ENCODE measurements at places on chromosomes 5 and 9.

DNA sequence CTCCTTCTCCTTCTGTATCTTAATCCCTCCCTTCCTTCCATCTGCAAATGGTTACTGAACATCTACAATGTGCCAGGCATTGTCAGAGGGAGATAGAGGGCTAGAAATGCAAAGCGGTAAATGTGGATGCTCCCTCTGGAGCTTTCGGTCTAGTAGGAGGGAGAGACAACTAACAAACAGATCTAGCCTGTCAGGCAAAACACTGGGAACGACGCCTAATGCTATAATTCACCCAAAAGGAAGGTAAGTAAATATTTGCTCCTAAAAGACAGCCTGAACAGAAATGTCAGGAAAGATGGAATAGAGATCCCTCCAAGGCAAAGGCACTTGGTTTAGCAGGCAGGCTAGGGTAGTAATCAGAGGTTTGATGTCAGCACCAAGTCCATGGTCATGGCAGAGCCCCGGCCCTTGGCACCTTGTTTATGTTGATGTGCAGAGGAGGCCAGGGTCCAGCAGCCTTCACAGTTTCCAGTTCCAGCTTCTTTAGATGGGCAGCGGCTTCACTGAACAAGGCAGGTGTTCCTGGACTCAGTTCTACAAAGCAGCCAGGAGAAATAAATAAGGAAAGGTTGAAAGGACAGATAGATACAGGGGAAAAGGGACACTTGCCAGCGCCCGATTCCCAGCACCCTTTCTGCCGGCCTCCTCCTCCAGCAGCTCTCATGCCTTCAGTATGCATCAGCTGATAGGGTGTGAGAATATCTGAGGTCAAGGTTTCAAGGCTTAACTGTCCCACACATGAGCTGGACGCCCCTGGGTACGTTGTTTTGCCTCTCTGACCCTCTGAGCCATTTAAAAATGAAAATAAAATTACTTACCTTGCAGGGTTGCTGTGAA, 46.5 kb upstream of the FRRS1L start:
- DNase-seq: no peak

GRCh38 chr5:155027993-155028629, 14.6 kb downstream of the KIF4B start:
- no peak for DNase-seq

DNA sequence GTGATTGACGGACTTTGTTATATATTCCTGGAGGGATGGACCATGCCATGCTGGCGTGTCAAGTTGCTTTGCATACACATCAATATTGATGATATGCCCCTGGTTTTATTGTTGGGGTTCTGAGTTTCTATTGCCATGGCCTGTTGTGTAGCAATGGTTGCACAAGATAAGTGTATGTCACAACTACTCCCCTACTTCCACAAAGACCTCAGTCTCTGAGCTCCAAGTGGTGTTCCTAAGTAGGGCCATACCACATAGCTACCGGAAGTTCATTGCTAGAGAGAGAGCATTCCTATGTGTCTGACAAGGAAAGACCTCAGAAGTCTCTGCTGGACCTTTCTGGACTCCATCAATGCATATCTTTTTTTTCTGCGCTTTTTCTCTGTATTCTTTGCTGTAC, 19.8 kb downstream of the TXNDC8 start:
- no peak for DNase-seq

DNA sequence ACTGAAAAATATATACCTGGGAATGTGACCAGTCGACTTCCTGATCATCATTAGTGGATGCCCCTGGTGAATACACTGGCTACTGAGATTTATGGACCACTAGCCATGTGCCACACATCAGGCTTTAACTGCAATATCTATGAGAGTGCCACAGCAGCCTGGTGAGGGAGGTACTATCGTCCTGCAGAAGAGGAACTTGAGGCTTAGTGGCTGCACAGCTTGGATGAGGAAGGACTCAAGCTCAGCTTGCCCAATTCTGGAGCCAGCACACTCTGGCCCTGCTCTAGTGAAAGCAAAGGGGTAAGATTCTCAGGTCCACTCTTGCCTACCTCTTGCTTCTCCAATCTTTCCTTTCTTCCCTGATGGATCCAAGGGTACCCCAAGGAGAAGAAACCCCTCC, 129.3 kb downstream of the ENTREP1 start:
- no peak for DNase-seq

- DNase-seq: no peak
Measured at GRCh38 chr5:173851595-173852243, 36.4 kb upstream of the CPEB4 start.

- DNase-seq: no peak
Measured at GRCh38 chr5:133041910-133042309, 9.9 kb upstream of the HSPA4 start.

DNA sequence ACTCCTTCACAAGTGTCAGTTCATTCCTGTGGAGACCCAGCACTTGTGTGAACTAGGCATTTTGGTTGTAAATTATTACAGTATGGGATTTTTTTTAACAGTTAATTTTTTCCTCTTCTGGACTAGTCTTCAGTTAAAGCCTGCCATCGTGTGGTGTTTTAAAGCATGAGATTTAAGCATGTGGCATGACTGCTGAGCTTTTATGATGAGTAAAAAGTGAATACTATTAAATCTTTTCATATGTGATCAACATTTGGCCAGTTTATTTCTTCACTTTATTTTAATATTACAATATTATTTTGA, 25.0 kb downstream of the LMNB1 start:
- no peak for DNase-seq

DNA sequence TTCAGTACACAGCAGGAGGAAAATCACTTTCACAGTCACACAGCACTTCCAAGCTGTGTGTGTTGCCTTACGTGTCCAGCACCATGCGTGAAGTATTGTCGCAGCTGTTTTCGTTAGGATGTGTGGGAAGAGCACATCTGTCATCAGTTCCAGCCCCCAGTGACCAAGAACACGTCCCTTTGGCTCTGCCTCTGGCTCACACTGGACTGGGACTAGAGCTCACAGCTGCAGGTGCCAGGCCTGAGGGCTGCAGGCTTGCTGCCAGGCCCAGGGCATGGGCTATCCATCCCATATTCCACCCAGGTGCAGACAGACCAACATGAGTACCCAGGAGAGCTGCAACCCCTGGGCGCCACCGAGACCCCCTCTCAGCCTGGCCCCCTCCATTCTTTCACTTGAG, 60.5 kb upstream of the ANKRD33B start:
- no peak for DNase-seq

GRCh38 chr5:112951124-112951702, 25.4 kb upstream of the DCP2 start:
- DNase-seq: no peak

GRCh38 chr5:69416699-69417098, 1.8 kb downstream of the MARVELD2 start:
- DNase-seq: no peak

DNA sequence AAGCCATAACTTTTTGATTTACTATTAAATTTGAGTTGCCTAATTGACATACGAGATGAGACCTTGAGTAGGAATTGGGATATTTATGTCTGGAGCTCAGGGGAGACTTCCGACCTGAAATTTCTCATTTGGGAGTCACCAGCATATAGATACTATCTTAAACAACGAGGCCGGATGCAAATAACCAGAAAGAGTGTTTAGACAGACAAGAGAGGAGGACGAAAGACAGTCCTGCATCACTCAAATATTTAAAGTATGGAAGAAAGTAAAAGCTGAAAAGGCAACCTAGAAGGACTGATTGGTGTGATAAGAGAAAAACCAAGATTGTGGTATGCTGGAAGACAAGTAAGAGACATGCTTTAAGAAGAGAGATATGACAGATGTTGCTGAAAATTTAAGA, 675.0 kb upstream of the NUDT12 start:
- DNase-seq: no peak

- no peak for DNase-seq
Measured at GRCh38 chr9:28289746-28290145, 716.5 kb upstream of the C9orf72 start.

DNA sequence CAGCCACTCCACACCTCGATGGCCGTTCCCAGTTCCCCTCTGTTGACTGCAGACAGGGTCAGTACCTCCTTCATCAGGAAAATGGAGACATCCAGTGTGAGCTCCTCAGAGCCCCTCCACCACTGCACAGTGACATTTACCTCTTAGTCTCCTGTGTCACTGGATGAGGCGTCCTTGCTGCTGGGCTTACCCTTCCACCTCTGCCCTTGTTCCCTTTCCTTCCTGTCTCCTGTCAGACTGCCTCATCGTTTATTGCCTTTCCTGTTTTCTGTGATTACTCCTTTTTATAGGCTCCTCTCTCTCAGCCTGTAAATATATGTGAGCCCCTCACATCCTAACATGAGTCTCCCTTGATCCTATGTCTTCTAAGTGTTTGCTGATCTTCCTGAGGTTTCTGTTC, 23.2 kb upstream of the SPTAN1 start:
- no peak for DNase-seq

DNA sequence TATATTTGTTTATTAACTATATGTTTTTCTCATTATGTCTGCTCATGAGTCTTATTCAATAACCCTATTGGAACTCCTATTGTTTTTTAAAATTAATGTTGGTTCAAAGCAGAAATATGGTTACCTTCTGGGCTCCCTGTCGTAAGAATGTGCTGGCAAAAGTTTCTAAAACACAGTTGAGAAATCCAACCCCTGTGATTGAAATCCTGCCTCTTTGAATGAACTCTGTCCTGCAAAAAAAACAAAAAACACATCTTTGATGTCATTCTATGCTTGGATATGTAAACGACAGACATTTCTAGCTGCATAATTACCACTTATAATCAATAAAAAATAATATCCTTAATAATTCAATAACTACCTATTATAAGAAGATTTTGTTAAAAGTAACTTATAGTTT, 38.8 kb downstream of the PRELID2 start:
- DNase-seq: no peak

- no peak for DNase-seq
Measured at GRCh38 chr9:123656565-123656964, 273.4 kb downstream of the DENND1A start.

DNA sequence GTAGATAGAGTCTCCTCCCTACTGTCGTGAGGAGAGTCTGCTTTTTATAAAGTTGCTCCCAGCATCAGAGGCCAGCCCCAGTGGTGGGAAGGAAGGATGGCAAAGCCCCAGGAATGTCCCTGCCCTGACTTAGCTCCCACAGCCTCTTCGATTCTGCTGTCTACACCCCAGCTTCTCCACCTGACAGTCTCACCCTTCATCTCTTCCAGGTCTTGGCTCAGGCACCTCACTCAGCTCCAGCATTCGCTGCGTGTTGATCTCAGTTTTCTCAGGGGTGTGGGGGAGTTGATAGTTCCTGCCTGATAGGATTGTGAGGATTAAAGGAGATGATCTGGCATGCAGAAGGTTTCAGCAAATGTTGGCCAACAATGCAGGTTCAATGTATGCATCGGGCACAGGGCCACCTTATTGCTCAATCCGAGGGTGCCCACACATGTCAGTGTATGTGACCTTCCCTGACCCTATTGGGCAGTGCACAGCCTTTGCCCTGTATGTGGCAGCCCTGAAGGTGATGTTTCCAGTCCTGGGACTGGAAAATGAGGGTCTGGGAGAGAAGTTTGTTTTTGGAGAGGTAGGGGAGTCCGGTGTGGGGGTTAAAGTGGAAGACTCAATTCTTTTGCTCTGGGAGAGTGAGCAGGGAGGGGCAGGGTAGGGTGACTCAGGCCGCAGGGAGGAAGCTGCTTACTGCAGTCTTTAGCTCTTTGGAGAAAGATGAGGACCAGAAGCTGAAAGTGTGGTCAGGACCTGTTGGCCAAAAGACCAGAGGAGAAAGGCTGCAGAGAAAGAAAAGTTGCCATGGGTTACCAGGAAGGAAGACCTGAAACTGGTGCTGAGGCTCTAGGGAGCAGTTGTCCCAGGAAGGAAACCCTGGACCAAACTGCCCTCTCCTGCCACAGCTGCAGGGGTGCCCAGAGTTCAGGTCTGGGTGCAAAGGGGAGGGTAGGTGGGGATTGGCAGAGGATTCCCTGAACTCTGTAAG, 153.2 kb downstream of the MACROH2A1 start:
- no peak for DNase-seq

DNA sequence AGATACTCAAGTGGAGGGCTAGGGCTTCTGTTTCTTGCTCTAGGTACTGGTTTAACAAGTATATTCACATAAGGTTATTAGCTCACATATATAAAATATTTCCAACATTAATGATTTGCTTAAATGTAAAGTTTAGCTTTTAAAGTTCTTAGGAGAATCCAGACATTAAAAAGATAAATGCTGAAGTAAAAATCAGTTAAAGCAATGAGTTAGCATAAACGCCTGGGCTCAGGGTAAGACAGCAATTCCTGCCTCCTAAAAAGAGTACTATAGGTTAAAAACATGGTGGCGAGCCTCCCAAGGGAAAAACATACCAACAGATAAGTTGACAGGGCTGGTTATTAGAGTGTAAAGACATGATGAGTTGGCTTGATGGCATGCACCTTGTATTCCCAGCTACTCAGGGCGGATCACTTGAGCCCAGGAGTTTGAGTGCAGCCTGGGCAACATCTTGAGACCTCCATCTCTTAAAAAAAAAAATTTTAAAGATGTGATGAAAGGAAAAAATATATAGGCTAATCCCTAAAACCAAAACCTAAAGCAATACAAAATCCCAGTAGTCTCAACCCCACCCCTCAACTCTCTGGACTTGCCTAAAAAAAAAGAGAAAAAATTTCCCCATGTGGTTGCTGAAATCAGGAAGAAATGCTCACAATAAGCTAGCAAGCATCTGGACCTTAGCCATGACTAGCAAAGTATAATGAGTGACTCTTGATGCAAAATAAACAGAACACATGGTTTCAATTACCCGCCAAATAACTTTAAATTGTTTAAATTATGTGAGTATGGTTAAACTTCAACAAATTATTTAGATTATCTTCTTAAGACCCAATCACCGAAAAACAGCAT, 3.6 kb downstream of the GOLPH3 start:
- DNase-seq: no peak

DNA sequence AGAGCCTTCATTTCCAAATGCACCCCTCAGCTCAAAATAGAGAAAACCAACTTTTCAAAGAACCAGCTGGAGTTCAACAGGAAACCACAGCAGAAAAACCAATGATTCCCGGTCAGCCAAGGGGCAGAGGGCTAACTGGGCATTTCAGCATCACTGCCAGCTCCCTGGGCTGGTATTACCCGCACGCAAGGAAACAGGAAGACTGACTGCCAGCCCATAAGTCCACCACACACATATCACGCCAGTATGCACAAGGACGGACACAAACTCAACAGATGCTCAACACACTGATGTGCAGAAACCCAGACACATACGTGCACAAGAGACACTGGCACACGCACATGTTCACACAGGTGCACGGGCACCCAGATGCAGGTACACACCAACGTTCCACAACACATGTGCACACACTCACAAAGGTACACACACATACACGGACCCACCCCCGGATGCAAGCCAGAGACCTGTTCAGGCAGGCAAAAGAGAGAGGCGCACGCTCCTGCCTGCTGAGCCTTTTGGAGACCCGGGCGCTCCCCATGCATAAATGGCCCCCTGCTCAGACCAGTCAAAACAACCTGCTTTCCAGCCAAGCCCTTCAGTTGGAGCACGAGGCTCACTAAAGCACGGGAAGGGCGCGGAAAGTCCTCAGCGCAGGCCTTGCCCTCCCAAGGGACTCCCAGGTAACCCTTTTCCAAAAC, 2.1 kb downstream of the ADAMTS2 start:
- DNase-seq: no peak

GRCh38 chr5:114789773-114790402, 379.8 kb downstream of the TRIM36 start:
- no peak for DNase-seq
